ENCODE measurements at places on chromosomes 11 and 22.

DNA sequence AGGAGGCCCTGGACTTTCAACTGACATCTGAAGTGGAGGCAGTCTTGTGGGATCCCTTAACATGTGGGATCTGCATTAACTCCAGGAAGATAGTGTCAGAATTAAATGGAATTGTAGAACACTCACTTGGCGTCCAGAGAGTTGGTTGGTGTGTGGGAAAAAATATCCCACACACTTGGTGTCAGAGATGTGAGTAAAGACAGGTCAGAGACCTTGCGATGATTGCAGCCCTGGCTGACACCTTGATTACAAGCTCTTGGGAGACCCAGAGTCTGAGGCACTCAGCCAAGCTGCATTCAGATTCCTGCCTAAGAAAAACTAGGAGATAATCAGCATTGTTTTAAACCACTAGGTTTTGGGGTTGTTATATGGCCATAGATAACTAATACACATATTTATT lies 7.2 kb upstream of the TPCN2 start:
- no peak for DNase-seq

DNA sequence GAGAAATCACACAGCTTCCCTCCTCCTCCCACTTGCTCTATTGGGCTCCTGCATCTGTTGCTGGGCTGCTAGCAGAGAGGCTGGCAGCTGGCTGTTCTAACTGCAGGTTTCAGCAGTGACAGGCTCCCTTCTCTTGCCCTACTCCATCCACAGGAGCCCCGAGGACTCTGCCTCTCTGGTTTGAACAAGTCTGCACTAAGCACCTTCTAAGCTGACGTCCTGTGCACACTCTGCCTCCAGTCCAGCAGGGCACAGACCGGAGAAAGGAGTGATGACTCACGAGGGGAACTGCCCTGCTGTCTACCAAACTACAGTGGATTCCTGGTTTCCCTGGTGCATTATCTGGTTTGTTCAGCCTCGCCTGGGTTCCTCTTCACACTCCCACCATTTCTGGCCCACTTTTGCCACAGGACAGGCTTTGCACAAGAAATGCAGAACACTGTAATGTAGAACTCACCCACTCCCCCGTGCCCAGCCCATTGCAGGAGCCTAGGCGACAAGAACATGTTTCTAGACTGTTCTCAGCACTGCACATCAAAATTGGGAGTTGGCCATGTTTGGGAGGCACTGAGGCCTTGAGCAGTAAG lies 26.0 kb downstream of the IL10RA start:
- no peak for DNase-seq

DNA sequence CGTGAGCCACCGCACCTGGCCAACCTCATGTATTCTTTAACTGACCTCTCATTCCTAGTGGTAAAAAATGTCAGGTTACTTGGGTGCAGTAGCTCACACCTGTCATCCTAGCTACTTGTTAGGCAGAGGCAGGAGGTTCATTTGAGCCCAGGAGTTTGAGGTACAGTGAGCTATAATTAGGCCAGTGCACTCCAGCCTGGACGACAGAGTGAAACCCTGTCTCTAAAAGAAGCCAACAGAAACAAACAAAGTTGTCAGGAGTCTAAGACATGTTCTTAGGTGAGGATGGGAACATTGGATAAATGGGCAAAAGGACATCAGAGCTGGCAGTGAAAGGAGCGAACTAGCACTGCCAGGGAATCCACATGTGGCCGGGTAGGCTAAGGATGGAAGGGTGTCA lies 18.1 kb downstream of the MADD start:
- no peak for DNase-seq

- no peak for DNase-seq
Measured at GRCh38 chr11:24267014-24267413, 229.8 kb upstream of the LUZP2 start.

DNA sequence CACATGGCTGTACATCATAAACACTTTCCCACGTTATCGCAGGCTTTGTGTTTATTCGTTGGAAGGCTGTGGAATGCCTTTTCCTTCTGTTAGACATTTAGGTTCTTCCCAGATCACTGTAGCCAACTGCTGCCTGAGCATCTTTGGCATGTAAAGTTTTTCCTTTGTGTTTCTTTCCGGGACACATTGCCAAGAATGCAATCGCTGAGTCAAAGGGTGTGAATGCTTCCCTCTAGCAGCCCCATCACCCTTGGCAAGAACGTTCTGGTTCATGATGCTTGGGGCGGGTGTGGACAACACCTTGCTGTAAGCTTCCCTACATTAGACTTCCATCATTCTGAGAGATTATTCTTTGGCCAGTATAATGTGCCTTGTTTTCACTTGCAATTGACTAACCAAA lies 136.2 kb downstream of the OSBP2 start:
- DNase-seq, result no peak

GRCh38 chr11:122807731-122808477 lies 30.4 kb upstream of the CRTAM start:
- no peak for DNase-seq

DNA sequence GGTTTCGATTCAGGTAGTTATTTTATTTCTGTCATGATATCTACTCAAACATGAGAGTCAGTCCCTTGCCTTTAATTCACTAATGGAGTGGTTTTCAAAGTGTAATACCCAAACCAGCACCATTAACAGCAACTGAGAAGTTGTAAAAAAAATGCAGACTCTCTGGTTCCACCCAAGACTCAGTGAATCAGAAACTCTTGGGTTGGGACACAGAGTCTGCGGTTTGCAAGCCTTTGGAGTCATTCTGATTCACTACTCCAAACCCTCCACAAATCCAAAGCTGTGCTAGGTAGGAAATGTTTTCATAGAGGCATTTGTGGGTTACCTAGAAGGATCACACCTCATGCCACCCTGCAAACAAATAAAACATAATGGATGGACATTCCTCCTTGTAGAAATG lies 340.1 kb downstream of the NTM start:
- no peak for DNase-seq

GRCh38 chr11:134670961-134671370 lies 258.9 kb upstream of the B3GAT1 start:
- no peak for DNase-seq

- DNase-seq, result no peak
Measured at GRCh38 chr11:111932611-111932950, 4.6 kb upstream of the DIXDC1 start.

DNA sequence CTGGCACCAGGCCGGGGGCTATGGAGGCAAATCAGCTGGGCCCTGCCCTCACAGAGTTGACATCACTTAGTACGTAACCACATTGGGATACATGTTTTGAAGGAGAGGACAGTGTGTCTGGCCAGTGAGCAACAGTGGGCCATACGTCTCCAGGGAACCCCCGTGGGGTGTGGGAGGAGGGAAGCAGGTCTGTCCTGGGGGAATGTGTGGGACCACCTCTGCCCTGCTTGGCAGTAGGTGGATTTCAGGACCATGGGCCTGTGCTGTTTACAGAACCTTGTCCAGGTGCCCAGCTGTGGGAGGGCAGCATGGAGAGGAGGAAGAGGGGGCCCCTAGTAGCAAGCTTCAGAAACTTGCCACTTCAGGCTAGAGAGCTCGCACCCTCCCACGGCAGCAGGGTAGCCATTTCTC lies 21.0 kb downstream of the P2RY2 start:
- no peak for DNase-seq

Data from activated naive CD8-positive, alpha-beta T cell treated with anti-CD3 and anti-CD28 coated beads, Interleukin-2, amount 50 U/mL, for 16 hours (primary cell).